Hypothalamus (tissue), 51 donors: ENCODE measurements at places on chromosomes 5 and 9.

- no peak for DNase-seq
Measured at GRCh38 chr9:20611691-20612287, 10.5 kb downstream of the MLLT3 start.

DNA sequence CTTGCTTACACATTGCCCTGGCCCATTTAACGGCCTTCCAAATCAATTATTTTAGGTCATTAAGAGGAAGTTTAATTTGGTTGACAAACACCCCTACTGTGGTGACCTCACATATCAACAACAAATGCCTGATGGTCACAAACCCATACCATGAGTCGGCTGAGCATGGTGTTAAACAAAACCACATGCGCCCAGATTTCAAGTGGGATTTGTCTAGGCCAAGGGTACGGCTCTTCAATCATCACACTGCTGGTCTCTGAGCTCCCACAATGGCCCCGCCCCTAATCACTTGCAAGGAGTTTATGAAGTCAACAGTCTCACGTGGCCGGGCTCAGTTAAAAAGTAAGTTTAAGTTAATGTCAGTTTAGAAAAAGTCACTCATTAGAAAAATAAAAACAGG lies 243.8 kb downstream of the CRB2 start:
- no peak for DNase-seq

GRCh38 chr9:99967457-99967856 lies 61.0 kb downstream of the STX17 start:
- no peak for DNase-seq

DNA sequence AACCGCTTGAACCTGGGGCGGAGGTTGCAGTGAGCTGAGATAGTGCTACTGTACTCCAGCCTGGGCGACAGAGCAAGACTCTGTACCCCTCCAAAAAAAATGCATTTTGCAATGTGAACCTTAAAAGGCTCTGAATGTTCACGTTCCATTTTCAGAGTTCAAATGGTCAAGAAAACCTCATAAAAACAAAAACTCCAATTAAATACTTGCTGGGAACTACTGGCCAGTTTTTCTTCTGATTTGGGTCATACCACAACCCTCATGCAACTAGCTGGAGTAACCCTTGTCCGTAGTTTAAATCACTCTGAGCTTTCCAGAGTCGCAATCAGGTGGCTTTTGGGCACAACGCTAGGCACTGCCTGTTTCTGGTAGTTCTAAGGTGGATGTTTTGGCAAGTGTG lies 2.3 kb upstream of the OTULINL start:
- DNase-seq, result no peak

DNA sequence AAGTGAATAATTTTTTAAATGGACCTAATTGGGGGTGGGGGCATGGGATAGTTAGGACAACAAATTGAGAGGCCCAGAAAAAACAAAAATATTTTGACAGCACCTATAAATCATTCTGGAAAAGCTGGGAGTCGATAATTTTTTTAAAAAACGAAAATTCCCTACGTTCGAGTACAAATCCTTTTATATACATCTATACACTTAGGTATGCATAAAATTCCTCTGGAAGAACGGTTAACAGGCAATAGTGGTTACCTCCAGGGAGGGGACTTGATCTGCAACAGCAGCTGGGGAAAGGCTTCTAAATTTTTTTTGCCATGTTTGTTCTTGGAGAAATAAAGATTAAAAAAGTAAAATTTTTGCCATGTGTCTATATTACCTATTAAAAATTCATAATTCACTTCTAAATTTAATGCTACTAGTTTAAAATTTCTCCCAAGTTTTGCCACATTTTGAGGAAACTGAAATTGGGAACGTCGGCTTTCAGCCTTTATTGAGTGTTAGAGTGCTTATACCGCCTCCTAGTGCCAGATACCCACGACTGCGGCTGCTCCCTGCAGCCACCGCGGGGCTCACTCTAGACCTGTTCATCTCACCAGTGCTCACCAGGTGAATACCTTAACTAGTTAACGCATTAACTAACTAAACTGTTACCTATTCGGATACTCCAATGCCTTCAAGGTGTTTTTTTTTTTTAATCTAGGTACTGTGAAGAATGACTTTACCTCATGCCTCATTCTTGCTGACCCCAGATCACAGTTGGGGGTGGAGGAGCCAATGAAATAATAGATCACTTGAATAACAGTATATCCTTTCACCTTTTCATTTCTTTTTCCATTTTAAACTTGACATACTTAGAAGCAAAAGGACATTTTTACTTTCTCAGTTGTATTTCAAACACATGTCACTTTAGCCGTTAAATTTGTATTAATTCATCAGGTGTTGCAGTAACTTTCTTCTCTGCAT lies 1.8 kb upstream of the BHMT start:
- no peak for DNase-seq

DNA sequence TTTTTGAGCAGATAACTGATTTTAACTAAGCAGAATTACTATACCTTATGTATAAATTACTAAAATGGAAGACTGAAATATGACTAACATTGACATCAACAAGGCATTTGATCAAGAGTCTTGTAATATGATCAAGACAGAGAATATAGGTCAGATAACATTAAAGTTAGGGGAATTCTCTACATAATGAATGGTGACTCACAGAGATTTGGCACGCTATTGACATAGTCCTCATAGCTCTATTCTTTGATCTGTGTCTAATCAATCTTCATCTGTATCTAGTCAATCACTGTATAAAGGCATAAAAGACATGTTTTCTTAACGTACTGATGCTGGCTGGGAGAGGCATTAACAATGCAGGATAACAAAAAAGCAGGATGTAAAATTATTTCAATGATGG lies 17.4 kb downstream of the ABITRAM start:
- no peak for DNase-seq

DNA sequence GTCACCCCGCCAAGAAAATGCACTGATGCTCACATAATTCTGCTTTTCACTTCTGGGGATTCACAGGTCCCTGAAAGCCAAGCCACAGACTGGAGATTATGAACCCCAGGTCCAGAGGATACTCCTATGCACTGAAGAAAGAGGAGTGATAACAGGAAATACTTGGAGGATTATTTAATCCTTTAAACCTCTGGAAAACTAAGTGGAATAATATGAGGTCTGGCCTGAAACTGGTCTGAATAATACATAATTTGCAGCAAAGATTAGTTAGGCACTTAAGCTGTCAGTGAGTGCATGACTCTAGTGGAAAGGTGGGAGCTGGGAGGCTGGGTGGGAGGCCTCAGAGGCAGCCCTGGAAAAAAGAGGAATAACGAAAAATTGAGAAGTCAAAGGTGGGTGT lies 45.7 kb downstream of the MARCHF3 start:
- DNase-seq, result no peak

DNA sequence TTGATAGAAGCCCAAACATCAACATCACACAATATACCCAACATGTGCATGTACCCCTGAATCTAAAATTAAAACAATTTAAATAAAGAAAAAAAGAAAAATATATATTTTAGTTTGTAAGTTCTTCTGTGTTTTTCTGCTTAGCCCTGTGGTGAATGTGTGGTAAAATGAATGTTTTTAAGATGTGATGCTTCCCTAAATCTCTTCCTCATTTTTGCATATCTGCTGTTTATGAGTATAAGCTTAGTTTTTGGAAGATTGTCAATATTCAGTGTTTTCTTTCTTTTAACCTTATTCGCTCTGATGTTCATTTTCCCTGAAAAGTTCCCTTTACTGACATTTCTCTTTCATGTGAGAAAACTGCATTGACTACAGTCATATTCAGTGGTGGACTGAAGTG lies 44.4 kb upstream of the DAB2 start:
- no peak for DNase-seq

DNA sequence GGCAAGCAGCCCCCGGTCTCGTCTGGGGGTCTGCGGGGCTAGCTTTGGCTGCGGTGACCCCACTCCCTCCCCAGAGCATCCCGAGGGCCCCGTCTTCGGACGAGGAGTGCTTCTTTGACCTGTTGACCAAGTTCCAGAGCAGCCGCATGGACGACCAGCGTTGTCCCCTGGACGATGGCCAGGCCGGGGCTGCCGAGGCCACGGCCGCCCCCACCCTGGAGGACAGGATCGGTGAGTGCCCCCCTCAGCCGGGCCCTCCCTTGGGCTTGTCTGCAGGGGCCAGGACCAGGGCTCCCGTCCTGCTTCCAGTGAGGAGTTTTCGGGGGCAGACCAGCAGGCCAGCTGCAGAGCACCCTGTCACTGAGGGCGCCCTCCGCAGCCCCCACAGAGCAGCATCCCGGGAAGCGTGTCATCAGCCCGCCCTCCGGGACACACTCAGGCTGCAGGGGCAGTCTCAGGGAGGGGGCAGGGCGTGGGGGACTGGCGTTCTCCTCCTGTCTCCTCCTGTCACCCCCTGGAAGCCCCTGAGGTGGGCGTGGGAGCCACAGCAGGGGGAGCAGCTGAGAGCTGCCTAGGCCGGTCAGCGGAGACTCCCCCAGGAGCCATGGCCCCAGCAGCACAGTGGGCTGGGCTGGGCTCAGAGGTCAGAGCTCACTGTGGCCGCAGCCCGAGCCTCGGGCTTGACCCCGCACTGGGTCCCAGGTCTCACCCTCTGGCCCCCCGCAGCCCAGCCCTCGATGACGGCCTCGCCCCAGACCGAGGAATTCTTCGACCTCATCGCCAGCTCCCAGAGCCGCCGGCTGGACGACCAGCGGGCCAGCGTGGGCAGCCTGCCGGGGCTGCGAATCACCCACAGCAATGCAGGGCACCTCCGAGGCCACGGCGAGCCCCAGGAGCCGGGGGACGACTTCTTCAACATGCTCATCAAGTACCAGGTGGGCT lies 7.7 kb downstream of the DNLZ start:
- no peak for DNase-seq

- no peak for DNase-seq
Measured at GRCh38 chr5:25669645-25670401, 1025.0 kb upstream of the CDH10 start.
